ENCODE measurements at places on chromosomes 13 and 19.

DNA sequence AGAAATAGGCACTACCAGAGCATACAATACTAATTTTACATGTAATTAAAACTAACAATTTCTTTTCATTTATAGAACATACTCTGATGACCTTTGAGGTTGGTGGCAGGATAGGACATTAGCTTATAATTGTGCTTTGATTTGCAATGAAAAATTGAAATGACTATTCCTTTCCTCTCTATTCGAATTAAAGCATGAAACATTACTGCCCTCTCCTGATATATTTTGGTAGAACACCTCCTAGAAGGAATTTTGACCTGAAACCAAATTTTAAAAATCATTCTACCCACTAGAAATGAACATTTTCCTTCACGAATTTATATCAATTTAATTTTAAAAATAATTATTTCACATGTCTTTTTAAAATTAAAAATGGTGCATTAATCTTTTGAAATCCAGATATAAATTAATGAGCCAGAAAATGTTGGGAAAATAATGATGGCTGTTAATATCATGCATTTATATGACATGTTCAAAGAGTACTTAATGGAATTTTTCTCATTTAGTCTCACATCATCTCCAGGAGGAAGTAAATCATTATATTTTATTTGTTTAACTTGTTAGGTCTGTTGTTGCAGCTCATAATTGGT lies 556.3 kb upstream of the ARGLU1 start:
- no peak for DNase-seq

DNA sequence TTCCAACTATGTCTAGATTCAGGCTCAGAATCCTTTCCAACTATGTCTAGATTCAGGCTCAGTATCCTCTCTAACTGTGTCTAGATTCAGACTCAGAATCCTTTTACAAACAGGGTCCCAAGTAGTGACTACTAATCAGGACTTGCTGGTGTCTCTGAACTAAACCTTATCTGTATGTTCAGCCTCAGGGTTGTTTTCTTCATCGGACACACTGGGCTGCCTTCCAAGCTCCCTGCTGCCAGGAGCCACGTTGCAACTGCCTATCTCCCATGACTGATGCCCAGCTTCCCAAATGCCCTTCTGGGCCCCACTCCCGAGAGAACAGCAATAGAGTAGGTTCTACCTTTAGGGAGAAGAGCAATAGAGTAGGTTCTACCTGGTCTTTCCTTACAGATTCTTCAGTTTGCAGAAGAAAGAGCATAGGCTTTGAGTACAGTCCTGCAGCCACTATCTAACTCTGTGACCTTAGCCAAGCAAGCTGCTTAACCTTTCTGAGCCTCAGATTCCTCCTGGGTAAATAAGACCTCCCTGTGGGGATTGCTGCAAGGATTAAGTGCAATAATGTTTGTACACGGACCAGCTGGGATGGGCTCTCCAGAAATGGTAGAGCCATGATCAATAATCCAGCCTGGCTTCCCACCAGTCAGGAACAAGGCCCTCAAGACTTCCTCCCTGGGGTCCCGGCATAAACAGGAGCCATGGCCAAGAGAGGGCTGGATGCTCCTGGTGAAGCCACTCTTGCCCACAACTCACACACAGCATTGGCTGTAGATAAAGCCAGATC lies 61.5 kb downstream of the ZIC5 start:
- DNase-seq = no peak

DNA sequence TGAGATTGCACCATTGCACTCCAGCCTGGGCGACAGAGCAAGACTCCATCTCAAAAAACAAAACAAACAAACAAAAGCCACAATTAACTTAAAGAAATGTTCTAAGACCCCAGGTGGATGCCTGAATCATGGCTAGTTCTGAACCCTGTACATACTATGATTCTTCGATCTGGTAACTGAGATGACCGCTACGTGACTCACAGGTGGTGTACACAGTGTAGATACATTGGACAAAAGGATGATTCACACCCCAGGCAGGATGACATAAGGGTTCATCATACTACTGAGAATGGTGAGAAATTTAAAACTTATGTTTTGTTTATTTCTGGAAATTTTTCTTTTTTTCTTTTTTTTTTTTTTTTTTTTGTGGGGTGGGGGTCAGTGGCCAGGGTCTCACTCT lies 6.5 kb downstream of the ZNF426 start:
- no peak for DNase-seq

DNA sequence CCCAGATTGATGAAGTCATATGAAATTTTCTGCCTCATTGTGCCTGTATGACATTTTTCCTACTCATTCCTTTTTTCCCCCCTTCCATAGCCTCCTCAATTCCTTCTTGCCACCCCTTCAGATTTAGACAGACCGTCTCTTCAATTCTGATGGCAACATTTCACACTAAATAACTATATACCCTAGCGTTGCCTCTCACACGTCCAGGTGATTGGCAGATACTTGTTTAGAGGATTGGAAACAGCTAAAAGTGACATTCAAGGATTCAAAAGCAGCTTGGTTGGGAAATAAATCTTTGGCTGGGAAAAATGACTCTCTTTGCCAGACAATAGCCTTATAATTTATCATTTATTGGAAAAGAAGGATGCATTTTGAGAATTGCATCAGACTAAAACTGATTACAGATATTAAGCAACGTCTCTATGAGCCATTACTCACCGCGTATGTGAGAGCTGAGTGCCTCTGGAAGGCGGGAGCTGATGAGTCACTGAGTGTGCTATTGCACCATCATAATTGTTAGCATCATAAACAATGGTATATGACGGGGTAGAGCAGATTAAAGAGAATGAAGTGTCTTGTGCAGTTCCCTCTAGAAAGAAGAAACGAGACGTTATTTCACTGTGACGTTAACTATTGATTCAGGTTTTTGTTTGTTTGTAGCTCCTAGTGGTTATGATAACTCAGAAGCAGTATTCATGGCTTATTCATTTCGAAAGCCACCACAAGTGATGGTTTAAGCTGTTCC lies 61.1 kb upstream of the FAM216B start:
- no peak for DNase-seq

DNA sequence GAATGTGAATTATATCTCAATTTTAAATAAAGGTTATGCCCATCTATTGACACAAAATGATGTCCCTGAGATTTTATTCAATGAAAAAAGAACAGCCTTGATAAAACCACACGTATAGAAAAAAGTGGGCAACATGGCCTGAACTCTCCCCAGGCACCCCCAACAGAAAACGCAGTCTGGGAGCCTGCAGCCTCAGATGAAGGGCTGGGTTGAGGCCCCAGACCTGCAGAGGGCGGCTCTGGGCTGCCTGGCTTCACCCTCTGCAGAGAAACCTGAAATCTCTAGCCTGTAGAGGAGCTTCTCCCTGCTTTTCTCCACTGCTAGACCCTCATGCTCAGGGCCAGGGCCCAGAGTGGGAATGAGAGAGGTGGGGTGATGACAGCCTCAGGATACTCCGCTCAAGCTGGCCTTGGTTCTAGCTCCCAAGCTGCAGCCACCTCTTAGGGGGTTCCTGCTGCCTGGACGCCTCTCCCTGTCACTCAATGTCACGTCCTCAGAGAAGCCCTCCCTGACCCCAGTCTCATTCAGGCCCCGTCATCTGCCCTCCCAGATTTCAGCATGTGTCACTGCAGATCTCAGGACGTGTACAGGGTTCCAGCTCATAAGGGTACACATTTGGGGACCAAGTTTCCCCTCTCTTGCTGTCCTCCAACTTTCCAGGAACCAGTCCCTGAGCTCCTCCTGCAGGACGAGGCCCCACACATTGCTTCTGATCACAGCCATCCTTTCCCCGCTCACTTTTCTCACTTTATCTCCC lies 1.8 kb downstream of the MBD3 start:
- DNase-seq = no peak

- DNase-seq = no peak
Measured at GRCh38 chr13:21549633-21550032, 54.3 kb downstream of the MICU2 start.

DNA sequence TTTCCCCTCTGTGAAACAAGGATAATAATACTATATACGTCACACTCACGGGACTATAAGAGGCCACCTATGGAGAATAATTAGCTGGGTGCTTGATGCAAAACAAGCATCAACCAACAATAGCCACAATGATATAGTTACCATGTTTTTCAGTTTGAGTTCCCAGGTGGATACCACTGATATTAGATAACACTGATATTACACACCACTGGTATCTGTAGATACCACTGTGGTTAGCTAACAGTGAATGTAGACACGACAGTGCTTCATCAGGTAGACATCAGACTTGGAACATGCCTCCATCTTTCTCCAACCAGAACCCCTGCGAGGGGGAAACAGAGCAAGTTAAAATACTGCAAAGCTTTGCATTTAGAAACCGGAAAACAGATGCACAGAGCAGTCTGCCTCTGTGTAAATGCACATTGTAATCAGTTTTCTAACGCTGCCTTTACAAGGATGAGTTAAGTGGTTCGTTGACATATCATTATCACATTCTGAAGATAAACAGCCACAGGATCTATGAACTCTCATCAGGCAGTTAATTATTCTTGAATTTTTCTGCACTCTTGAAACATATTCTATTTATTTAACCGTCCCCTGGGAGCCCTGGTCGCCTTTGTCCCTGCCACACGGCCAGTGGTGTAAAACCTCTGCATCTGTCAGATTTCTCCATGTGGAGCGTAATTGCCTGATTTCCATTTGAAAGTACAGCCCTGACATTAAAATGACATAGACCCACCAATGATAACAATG lies 80.7 kb downstream of the RNASEH2B start:
- no peak for DNase-seq

Measured in heart left ventricle (tissue), 16 donors.